ENCODE measurements at places on chromosomes 12 and 14. TPM values are rescaled to one million over a fixed set of nuclear protein-coding genes. Genes with fewer than 3 reads are reported as not detected.

Gene NINJ2
- 9.2 TPM for total RNA-seq

Gene ADAMTS20
- not detected for total RNA-seq

Gene C12orf60
- 0.64 TPM for total RNA-seq

Gene SIX6
- total RNA-seq: not detected

Gene PELI2
- total RNA-seq: 1.1 TPM

Gene CDH24
- 0.26 TPM for total RNA-seq

Gene ZNF384
- 22.3 TPM for total RNA-seq

DNA sequence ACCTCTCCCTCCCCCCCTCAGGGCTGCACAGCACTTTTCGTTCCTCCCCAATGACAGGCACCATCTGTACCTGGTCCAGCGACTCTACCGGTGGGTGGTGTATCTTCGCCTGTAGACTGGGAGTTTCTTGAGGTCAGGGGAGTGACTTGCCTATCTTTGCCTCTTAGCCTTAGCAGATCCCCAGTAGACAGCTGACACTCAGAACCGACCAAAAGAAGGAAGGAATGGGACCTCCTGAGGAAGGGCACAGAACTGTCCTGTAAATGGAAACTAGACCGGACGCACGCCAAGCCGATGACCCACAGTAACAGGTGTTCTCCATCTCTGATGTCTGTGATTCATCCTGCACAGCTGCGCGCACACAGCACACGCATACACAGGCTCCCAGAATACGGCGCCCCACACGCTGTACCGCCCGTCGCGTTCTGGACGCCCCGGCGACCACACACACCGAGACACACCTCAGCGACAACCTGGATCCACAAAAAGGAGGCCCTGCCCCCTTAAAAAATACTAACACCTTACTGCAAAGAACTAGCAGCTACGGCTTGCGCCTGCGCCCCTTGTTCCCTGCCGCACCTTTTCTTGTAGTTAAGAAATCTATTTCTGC lies 673 bp upstream of the TTC9 start:
- H3K27me3 ChIP-seq: no peaks in the 10 kb centered on the region
- peak; percentile 37 for DNase-seq
- peak overlapping the region; percentile 50 for H3K4me3 ChIP-seq
- H3K4me1 ChIP-seq: no peaks in the 10 kb centered on the region

GRCh38 chr12:47231456-47231855 lies 151.7 kb upstream of the AMIGO2 start:
- H3K27me3 ChIP-seq: no peaks in the 10 kb centered on the region
- no peaks in the 10 kb centered on the region for H3K36me3 ChIP-seq
- no peak overlapping the region for H3K4me3 ChIP-seq
- no peak for DNase-seq

- DNase-seq: no peak
- H3K27ac ChIP-seq: no peak overlapping the region
- no peaks in the 10 kb centered on the region for H3K27me3 ChIP-seq
- H3K36me3 ChIP-seq: no peaks in the 10 kb centered on the region
- no peak overlapping the region for H3K4me3 ChIP-seq
- H3K4me1 ChIP-seq: no peaks in the 10 kb centered on the region
Observed at GRCh38 chr14:77612011-77612620, 4.3 kb downstream of the SPTLC2 start.

GRCh38 chr12:109291521-109292341 lies 17.4 kb downstream of the FOXN4 start:
- H3K27ac ChIP-seq: no peak overlapping the region
- no peak overlapping the region for H3K4me3 ChIP-seq
- H3K4me1 ChIP-seq: no peaks in the 10 kb centered on the region

DNA sequence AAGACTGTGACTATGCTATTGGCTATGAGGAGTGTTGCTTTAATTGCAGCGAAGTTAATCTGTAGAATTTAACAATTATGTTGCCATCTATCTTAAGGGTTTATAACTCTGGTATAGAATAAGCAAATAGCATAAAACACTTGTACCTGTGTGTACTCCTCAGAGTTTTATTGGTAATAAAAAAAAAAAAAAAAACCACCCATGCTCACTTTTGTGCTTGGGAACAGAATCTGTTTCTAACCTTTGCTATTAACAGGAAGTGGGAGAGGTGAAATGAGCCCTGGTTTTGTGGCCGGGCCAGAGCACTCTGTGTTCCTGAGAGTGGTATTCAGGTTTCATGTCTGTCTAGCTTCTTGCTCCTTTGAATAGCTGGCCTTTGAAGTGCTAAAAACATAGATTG lies 53.1 kb downstream of the PDE3A start:
- H3K4me1 ChIP-seq: no peaks in the 10 kb centered on the region
- no peak for DNase-seq

DNA sequence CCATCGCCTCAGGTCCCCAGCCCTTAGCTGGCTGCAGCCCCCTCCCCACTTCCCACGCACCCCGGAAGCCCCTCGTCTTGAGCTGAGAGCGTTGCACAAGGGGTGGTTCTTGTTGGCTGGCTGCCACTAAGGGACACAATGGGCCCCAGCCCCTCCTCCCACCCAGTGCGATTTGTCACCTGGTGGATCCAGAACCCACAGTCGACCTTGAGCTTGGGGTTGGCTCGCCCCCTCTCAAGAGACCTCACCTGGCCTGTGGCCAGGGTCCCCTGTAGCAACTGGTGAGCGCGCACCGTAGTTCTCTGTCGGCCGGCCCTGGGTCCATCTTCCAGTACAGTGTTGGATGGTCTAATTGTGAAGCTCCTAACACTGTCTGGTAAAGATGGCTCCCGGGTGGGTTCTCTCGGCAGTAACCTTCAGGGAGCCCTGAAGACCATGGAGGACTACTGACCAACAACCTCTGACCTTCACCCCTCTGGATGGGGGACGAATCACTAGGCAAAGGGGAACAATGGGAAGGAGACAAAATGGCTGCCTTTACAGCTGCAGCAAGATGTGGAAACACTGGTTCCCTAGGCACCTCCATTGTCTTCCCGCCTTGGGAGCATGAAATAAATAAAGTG lies 6.6 kb downstream of the PHB2 start:
- DNase-seq: no peak
- H3K36me3 ChIP-seq: peaks cover 6% of the 10 kb centered on the region
- peaks cover 15% of the 10 kb centered on the region for H3K4me1 ChIP-seq
- no peak overlapping the region for H3K4me3 ChIP-seq

DNA sequence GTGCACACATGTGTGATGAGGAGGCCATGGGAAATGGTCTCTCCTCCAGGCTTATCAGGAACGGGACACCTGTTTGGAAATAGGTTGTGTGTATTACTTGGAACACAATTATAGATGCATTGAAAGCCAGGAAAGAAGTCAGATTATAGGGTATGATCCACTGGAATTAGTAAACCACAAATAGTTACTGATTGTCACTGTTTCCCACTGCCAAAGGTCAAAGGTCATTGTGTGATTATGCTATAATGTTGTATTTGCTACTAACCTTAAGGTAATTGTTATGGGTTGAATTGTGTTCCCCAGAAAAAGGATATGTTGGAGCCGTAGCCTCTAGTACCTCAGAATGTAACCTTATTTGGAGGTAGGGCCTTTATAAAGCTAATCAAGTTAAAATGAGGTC lies 129.9 kb upstream of the FBXO33 start:
- DNase-seq: no peak
- no peaks in the 10 kb centered on the region for H3K27me3 ChIP-seq
- no peaks in the 10 kb centered on the region for H3K4me1 ChIP-seq
- no peak overlapping the region for H3K27ac ChIP-seq

- H3K27me3 ChIP-seq: no peaks in the 10 kb centered on the region
- DNase-seq: peak; percentile 49
- no peak overlapping the region for H3K27ac ChIP-seq
- H3K4me3 ChIP-seq: no peak overlapping the region
- no peaks in the 10 kb centered on the region for H3K36me3 ChIP-seq
Observed at GRCh38 chr14:73007835-73008234, 19.1 kb downstream of the ZFYVE1 start.

- H3K4me1 ChIP-seq: no peaks in the 10 kb centered on the region
- no peaks in the 10 kb centered on the region for H3K36me3 ChIP-seq
- no peak overlapping the region for H3K27ac ChIP-seq
- DNase-seq: no peak
Observed at GRCh38 chr12:45732936-45733335, 3.4 kb downstream of the ARID2 start.

DNA sequence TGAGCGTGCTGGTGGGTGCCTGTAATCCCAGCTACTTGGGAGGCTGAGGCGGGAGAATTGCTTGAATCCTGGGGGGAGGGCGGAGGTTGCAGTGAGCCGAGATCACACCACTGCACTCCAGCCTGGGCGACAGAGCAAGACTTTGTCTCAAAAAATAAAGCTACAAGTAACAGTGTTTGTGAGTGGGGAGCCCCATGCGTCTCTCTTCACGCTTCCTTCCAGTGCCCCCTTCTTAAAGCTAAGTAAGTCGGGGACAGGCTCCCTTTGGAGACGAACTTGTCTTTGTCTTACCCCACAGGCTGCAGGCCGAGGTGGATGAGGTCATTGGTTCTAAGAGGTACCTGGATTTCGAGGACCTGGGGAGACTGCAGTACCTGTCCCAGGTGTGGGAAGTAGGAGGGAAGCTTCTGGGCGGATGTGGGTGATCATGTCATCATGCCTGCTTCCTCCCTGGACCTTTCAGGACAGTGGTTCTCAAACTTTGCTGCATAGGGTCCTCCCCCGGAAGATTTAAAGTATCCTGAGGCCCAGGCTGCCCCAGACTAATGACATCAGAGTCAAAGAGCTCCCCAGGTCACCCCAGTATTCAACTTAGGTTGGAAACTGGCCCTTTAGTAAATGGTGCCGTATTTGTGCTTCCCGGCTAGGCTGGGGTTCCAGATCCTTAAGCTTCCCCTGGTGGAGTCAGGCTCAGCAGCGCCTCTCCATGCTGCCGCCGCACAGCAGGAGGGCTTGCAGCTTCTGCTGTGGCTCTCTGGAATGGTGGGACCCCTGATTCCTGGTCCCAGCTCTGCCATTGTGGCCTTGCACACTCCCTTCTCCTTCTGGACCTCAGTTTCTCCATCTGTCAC lies 37.1 kb downstream of the CYP46A1 start:
- no peaks in the 10 kb centered on the region for H3K4me1 ChIP-seq
- no peak overlapping the region for H3K27ac ChIP-seq
- peak; percentile 20 for DNase-seq
- no peaks in the 10 kb centered on the region for H3K36me3 ChIP-seq

DNA sequence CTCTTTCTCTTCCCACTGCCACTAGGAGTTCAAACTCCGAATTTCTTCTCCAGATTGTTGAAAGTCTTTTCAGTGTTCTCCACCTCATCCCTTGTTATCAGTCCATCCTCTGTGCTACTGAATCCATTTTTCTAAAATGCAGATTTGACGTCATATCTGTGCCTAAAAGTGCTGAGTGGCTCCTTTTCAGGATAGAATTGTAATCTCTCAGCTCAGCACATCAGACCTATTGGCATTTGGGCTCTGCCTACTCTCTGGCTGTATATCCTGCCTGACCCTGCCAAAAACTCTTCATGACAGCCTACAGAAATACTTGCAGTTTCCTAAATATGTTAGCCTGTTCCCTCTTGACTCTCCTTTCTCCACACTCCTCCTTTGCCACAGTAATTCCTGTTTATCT lies 1.1 kb upstream of the RABGGTA start:
- H3K27ac ChIP-seq: no peak overlapping the region
- no peak for DNase-seq
- peaks cover 12% of the 10 kb centered on the region for H3K36me3 ChIP-seq
- H3K27me3 ChIP-seq: no peaks in the 10 kb centered on the region
- no peak overlapping the region for H3K4me3 ChIP-seq
- peaks cover 13% of the 10 kb centered on the region for H3K4me1 ChIP-seq

- no peaks in the 10 kb centered on the region for H3K27me3 ChIP-seq
- no peak for DNase-seq
Observed at GRCh38 chr12:69927164-69927563, 102.1 kb downstream of the MYRFL start.

DNA sequence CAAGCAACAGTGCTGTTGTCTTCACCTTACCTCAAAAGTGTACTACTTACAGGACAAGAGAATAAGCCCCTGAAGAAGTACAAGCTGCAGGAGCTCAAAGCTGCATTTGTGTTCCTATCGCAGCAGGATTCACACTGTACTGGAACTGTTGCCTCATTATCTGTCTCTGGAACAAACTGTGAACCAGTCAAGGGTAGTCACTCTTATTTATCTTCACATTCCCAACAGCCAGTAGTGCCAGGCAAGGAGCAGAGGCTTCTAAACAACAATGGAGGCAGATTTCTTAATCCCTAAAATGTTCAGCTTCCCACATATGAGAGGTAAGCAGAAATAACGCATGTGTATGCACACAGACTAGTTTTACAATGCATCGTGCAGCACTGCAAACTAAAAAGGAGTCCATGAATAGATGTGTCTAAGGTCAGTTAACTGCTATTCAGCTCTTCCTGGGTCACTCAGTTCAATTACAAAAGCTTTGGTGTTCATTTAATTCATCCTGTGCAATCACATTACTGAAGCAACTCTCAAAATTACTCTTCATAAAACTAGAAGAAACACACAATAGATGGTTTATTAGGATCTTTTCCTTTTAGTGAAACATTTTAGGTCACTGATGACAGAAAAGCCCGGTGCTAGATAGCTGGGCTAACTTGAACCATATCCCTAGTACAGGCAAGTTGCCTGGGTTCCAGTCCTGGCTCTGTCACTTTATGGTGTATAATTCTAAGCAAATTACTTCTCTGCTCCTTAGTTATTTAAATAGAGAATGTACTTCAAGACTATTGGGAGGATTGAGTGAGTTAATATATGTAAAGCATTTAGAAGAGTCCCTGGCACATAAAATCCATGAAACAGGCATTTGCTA lies 2.7 kb downstream of the APPL2 start:
- DNase-seq: no peak
- no peak overlapping the region for H3K27ac ChIP-seq
- H3K4me3 ChIP-seq: no peak overlapping the region
- peaks cover 19% of the 10 kb centered on the region for H3K4me1 ChIP-seq

DNA sequence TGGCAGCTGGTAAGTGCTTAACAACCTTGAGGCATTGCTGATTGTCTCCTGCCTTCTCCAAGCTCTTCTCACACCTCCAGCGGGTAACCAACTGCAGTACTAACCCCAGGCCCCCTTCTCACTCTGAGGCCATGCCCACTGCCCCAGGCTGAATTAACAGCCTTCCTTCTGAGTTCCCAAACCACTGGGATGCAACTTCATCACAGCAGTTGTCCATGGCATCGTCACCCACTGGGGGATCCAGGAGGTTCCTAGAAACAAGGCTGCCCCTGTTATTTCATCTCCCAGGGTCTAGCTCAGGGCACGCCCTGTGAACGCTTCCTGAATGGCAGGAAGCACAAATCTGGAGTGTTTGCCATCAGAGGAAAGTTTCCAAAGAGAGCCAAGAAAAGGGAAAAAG lies 58.0 kb downstream of the SYNE3 start:
- H3K4me1 ChIP-seq: no peaks in the 10 kb centered on the region
- H3K27me3 ChIP-seq: no peaks in the 10 kb centered on the region
- DNase-seq: no peak
- no peak overlapping the region for H3K4me3 ChIP-seq
- no peak overlapping the region for H3K27ac ChIP-seq

- H3K36me3 ChIP-seq: no peaks in the 10 kb centered on the region
- no peaks in the 10 kb centered on the region for H3K4me1 ChIP-seq
Observed at GRCh38 chr12:24721191-24721590, 227.7 kb downstream of the BCAT1 start.

- no peak overlapping the region for H3K4me3 ChIP-seq
- DNase-seq: no peak
- no peaks in the 10 kb centered on the region for H3K4me1 ChIP-seq
Observed at GRCh38 chr12:115979351-115979750, 298.1 kb downstream of the MED13L start.

Measured in right lobe of liver (tissue), 6 donors.